D341Med (cell line): ENCODE measurements at places on chromosomes 3 and 15.

DNA sequence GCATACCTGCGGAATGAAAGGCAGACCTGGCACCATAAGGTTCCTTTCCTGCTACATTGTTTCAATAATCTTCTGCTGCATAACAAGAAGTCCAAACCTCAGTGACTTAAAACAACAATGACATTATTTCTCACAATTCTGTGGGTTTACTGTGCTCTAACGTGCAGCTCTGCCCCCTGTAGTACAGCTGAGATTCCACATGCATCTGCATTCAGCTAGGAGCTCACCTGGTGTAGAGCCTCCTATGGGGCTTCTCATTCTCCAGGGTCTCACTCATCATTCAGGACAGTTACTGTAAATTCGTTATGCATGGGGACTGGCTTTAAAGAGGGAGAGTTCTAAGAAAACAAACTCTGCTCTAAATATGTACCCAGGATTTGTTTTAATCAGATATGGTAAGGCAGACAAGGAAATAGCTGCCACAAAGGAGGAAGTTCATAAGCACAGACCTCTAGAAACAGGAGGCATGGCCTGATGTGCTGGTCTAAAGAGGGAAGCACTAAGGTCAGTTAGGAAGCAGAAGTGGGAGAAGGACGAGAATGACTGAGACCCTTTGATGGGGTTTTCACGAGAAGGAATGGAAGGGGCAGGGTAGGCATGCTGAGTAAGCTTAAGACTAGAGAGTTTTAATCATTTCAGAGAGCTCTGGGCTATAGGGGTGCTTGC, 347.0 kb downstream of the NEK10 start:
- no peak for DNase-seq

- no peak for DNase-seq
Observed at GRCh38 chr3:196772897-196773296, 33.2 kb downstream of the PAK2 start.

- no peak for DNase-seq
Observed at GRCh38 chr15:82228750-82229149, 33.8 kb downstream of the EFL1 start.

- DNase-seq, result no peak
Observed at GRCh38 chr3:121481106-121481880, 64.5 kb downstream of the POLQ start.

DNA sequence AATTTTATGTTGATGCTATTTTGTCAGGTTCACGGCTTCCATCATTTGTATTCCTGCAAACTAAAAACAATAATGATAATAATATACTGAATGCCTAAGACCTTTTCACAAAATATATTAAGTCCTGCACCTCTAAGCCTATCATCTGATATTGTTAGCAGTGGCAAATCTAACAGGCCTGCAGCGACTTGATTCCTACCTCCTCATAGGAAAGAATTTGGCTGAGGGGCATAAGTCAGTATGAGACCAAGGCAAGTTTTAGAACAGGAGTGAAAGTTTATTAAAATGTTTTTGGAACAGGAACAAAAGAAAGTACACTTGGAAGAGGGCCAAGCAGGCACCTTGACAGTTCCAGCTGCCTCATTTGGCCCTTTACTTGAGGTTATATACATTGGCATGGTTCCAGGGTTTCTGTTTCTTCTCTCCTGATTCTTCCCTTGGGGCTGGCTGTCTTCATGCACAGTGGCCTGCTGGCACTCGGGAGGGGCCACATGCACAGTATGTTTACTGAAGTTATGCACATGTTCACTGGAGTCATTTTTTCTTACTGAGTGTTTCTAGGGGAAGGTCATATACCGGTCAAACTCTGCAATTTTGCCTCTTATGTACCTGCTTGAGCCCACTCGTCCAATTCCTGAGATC, 418.1 kb downstream of the EPHA6 start:
- no peak for DNase-seq

- no peak for DNase-seq
Observed at GRCh38 chr3:134922866-134923265, 127.8 kb downstream of the EPHB1 start.

GRCh38 chr3:172285844-172286243, 162.4 kb downstream of the GHSR start:
- DNase-seq, result no peak

DNA sequence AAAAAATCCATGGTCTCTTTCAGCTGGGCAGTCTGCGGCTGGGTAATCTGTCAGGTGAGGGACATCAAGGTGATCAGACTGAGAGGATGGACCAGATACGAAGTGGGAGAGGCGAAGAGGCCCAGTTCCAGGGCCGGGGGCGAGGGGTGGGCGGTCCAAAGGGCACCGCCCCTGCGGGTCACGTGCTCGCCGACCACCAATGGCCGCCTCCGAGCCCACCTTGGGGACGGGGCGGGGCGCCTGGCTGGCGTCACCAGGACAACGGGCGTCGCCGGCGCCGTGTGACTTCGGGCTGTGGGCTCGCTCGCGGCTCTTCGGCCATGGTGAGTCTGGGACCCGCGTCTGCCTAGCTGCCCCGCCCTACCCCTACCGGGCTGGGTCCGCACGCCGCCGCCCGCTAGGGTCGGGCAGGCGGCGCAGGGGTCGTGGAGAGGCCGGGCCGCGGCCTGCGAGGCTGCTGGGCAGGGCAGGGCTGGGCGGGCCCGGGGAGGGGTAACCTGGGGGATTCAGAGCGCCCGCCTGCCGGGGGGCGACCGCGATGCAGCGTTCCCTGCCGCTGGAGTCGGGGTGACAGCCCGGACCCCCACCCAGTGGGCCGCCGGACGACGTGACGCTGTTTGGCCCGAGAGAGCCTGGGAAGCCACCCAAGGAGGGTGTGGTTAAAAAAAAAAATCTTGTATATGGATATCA, at the start of gene FBXL2:
TSS of gene FBXL2 (plus strand) at position 250 of the 690 bp plus-strand sequence. CDS start at position 321, 71 bp downstream.
- DNase-seq, result peak; percentile 99

DNA sequence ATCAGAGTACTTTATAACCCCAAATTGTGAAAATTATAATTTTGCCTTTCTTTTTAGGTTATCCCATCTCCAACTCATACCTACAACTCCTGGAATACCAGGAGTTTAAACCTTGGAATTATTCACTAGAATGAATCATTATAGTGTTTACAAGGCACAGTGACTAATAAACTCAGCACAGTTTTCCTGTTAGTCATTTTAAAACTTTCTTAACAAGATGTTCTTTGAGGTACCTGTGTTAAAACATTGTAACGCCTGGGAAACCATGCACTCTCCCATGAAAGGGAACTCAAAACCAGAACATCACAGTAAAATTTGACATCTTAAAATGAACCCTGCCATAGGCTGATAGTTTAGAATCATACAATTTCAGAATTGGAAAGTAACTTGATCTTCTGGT, 132.4 kb upstream of the OSTN start:
- DNase-seq, result no peak
